ENCODE measurements at places on chromosomes 1 and 21.

GRCh38 chr1:203459671-203460201 is 15.9 kb upstream of the PRELP start:
- DNase-seq, result no peak

DNA sequence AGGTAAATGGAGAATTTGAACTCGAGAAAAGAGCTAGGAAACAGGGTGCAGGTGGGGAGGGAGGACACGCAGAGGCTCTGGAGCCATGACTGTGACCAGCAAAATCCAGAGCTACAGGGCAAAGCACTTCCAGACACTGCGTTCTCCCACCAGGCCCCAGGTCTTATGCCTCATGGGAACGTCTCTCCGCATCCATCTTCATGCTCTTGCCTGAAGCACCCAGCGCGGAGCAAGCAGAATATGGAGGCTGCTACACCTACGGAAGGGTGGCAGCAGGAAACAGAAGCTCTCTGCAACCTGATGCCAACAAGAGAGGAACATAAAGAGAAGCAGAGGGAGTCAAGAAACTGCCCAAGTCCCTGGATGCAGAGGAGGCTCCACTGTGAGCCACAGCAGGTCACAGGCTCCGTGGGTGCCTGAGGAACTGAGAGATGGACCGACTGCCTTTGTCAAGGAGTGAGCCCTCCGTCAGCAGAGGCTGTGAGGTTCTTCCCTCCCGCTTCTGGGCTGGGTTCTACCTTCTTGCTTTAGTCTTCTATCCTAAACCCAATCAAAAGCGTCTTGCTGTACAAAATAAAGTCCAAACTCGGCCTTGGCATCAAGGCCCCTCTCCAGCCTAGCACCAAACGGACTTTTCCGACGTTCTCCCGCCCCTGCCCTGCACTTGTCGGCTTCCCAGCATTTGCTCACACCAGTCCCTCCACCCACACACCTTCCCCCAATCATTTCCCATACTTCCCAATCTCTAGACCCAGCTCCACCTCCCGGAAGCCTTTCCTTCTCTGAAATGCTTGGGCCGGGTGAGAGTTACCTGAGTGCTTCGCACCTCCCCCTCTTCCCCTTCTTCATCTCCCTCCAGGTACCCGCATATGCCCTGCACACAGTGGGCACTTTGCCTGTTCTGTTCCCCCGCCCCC is 930 bp downstream of the DHCR24 start:
- DNase-seq, result no peak

- DNase-seq, result no peak
Measured at GRCh38 chr1:39640861-39641260, 1.4 kb upstream of the HEYL start.

DNA sequence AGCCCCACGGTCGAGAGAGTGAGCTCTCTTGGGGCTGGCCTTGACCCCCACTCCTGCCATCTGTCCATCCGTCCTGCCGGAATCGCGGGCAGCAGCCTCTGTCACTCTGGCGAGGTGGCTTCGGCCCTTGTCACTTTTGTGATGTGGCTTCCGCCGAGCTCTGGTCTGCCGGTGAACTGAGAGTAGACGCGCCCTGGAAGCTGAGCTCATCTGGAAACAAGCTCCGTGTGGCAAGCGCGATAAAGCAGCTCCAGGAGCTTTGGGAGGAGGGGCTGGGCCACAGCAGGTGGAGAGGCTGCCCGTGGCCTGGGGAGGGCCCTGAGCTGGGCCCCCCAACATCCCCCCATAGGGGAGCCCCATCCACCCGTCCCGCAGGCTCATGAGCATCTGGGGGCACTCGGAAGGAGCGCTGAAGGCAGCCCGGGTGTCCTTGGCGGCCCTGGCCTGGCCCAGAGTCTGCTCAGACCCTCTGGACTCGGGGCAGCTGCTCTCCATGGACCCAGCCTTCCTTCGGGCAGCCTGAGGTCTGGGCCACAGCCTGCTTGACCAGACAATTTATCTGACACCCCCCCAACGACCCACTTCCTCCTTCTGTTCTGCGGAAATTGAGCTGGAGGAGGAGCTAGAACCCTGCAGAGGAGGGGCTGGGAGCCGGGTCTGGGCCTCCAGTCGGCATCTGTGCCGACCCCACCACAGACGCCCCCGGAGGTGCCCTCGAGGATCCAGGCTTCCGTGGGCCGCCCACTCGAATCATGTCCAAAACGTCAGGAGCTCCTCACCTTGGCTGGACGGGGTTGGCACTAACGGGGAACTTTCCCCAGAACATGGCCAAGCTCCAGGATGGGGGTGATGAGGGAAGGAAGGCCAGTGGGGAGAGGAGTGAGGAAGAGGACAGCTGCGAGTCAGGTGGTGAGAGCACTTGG is 59.1 kb downstream of the SLC19A1 start:
- DNase-seq, result no peak

- no peak for DNase-seq
Measured at GRCh38 chr1:62280150-62280549, 39.1 kb downstream of the KANK4 start.

DNA sequence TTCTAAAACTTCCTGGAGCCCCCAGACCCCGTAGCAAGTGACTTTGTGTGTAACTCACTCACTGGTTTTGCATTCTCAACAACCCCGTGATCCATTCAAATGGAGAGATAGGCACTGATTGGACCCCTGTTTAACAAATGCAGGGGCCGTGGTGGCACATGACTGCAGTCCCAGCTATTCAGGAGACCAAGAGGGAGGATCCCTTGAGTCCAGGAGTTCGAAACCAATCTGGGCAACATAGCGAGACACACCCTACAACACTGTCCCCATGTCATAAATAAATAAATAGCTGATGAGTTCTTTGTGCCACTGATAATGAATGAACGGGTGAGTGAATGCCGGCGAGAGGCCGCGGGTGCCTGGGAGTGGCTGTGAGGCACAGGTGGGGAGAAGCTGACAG is 59.4 kb upstream of the PAX7 start:
- DNase-seq, result no peak

GRCh38 chr1:107430540-107431228 is 289.8 kb downstream of the NTNG1 start:
- DNase-seq, result peak; percentile 21

DNA sequence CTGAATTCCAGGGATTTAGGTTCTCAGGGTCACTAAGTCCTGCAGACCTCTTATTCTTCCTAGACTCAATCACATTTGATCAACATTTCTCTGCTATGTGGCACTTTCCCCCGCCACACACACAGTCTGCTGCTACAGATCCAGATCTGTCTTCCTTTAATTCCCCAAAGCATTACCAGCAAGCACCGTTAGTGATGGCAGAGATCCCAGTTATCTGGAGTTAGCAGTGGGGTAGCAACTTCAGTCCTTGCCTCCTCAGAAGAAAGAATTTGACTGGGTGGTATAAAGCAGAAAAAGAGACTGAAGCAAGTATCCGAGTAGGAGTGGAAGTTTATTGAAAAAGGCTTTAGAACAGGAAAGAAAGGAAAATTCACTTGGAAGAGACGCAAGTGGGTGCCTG is 100.4 kb upstream of the ETV3 start:
- no peak for DNase-seq

DNA sequence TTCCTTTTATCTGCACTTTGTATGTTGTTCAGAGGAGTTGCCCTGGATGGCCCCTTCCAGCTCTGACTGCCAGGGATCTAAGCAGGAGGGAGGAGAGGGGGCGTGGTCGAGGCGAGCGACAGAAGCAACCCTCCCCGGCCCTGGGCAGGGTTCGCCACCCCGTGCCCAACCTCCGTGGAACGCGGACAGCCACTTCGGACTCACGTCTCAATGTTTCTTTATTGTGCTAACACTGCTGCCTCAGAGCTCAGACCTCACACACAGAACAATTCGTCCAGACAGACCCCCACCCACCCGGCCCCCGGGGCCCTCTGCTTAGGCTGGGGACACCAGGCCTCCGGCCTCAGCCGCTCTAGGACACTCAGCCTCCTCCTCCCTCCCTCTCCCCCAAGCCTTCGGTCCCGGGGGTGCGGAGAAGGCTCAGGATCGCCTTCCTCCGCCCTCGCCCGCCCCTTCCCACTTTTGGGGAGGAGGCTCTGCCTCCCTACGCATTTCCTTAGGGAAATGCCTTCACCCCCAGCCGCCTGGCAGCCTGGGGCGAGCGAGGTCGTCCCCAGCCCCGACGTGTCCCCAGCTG is 8.3 kb downstream of the VSIG8 start:
- no peak for DNase-seq

GRCh38 chr1:58782178-58783089 is 1.4 kb downstream of the JUN start:
- DNase-seq, result peak; percentile 47

- peak; percentile 75 for DNase-seq
Measured at GRCh38 chr1:25927521-25928265, 21.5 kb upstream of the STMN1 start.

- no peak for DNase-seq
Measured at GRCh38 chr1:56548571-56548970, 30.8 kb downstream of the PLPP3 start.

DNA sequence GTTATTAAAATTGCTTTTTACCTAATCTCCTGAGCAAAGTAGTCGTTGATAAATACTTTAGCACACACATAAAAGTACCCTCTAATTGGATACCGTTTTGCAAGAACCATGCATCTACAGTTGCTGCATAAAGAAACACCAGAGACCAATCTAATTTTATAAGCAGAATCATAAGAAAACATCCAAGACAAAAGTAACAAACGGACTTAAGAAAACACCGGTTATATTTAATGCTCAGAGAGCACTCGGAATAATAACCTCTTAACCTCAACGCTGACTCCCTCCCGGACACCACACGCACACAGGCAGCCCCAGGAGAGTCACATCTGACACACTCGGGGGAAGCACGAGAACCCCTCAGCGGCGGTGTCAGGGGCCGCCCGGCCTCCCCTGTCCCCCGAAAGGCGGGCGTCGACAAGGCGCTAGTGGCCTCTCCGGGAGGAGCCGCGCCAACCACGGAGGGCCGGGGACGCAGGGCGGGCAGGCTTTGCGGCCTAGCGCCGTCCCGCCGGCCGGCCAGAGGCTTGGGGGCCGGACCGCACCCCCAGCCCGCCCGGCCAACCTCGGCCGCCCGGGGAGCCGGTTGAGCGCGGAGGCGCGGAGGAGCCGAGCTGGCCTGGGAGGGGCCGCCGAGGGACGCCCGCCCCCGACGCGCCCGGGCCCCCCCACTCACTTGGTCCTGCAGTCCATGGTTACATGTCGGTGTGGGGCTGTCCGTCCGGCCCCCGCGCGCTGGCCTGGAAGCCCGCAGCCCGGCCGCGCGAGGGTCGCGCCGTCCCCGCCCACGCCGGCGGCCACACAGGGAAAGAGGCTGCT is 606 bp downstream of the DENND1B start:
- no peak for DNase-seq

DNA sequence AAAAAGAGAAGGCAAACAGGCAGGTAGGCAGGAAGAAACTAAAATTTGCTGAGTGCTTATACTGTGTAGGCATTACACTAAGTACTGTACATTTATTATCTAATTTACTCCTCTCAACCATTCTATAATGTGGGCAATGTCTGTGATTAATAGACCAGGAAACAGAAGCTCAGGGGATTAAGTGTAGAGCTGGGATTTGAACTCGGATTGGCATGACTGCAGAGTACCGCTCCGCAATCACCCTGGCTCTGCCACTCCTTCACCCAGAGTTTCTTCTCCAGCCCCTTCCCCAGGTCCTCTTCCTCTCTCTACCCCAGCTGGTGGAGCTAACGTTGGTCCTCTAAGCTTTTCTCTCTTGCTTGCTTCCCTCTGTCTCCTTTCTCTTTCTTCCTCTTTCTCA is 11.5 kb upstream of the S100A2 start:
- DNase-seq, result no peak

- DNase-seq, result no peak
Measured at GRCh38 chr1:172448995-172449584, 5.2 kb upstream of the PIGC start.

DNA sequence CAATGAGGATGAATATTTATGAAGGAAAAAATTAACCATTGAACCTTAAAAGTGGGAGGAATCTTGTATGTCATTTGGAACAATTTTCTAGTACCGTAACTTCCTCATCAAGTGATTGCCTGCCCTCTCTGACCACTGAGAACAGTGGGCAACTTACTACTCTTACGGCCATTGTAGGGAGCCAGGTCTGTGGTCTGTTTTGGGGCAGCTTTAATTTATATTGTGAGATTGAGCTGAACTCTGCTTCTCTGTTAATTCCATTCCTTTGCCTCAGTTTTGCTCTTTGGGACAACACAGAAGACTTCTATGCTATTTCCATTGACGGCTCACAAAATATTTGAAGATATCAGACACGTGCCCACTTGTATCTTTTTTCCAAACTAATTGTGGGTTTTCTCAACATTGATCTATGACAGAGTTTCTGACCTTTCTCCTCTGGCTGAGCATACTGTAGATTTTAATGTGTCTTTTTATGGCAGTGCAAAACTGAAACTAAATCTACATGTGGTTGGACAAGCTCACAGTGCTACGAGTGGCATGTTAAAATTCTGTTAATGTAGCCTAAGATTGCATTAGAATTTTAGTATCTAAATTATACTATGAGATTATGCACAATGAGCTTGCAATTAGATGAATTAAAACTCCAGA is 27.8 kb upstream of the ZNF281 start:
- no peak for DNase-seq

GRCh38 chr1:245404527-245404926 is 249.7 kb downstream of the KIF26B start:
- DNase-seq, result no peak

DNA sequence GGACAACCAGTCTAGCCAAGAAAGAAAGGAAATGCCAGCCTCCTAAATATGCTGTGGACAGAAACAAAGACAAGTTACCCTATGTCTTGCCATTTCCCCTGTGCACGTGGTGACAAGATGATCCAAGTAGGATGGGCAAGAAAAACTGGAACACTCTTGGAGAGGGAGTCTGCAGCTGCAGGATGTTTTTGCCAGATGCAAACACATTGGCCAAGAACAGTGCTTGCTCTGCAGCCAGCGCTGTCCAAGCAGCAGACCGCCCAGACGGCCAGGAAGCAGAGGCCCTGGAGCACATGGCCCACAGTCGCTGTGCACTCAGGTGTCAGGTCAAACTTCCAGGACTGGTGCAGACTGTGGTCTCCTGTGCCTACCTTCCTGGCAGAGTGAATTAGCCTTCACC is 189.3 kb downstream of the SLC35F3 start:
- DNase-seq, result no peak

- DNase-seq, result no peak
Measured at GRCh38 chr1:53543130-53543777, 84.1 kb downstream of the DMRTB1 start.

- no peak for DNase-seq
Measured at GRCh38 chr1:161427733-161428516, 60.2 kb upstream of the CFAP126 start.

- DNase-seq, result no peak
Measured at GRCh38 chr1:210123924-210124589, 108.5 kb upstream of the SERTAD4 start.

- no peak for DNase-seq
Measured at GRCh38 chr1:230891413-230891812, 23.1 kb upstream of the C1orf198 start.

DNA sequence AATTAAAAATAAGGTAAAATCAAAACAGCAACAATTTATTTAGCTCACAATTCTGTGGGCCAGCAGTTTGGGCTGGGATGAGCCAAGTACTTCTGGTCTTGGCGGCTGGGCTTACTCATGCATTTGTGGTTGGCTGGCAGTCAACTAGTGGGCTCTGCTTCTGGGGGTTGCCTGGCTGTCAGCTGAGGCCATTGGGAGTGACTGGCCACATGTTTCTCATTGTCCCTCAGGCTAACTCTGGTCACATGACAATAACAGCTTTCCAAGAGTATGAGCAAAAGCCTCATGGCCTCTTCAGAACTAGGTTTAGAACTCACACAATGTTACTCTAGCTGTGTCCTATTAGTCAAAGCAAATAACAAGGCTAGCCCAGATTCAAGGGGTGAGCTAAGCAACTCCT is 15.6 kb upstream of the CHIA start:
- no peak for DNase-seq

Measured in NCI-H1694 (cell line).